ENCODE measurements at places on chromosomes 7 and 10.

GRCh38 chr7:18580950-18581349 lies 85.4 kb downstream of the HDAC9 start:
- no peak for DNase-seq

DNA sequence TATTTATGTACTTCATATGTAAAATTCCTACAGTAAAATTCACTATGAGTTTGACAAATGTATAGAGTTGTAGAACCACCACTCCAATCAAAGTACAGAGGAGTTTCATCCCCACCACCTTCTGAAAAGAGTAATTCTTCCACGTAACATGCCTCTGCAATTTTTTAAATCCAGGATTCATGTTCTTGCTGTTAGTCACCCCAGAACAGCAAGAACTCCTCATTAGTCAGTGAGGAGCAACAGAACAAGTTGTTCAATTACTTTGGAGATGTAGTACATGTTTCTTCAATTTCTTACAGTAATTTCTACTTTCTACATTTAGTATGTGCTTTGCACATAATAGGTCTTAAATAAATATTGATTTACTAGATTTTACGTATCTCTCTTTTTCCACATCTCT lies 248.1 kb downstream of the ABCA13 start:
- no peak for DNase-seq

DNA sequence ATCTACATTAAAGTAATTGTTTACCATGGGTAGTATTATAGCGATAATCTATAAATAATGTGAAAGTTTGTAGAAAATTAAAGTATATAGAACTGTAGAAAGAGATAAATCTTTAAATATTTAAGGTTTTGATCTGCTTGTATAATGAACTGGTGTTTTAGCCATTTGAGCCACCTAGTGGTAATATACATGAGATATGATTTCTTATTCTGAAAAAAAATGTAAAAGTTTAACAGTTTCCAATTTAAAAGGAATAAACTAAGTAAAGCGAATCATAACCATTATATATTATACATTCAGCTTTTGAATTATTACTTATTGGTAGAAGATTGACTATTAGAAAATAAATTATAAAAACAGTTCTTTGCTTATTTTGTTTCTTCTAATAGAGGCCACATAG lies 91.2 kb downstream of the OTUD1 start:
- DNase-seq: no peak

DNA sequence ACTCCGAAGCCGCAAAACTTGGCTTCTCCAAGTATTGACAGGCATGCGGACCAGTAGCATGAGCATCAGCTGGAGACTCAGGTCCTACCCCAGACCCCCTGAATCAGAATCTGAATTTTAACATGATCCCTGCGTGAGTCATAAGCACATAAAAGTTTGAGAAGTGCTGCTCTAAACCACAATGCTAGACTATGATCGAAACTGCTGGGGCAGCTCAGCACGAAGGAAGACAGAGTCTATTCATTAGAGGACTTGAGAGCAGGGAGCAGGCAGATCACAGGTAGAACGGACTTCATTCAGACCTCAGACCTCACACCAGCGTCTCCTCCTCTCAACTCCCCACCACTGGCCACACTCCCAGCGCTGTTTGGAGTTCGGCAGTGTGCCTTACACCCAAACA lies 16.9 kb downstream of the CAMK2G start:
- no peak for DNase-seq

DNA sequence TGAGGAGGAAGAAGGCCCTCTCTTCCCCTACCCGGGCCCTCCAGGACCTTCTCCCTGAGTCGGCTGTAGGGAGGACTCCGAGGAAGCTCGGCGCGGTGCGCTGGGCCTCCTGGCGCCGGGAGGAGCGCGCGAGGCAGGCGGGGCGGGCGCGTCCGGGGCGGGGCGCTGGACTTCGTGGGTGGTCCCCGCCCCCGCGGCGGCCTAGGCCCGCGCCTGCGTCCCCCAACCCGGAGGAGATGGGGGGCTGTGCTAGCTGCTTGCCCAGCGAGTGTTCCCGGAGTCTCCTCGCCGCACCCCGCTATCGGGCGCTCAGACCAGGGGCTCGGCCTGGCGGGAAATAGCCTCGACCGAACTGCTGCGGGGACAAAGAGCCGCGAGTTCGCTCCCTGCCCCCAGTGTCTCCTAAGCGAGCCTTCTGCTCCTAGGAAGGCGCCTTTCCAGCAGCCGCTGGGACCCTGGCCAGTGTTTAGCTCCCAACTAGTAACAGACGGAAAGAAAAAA lies 19.2 kb upstream of the SMO start:
- DNase-seq: no peak

All from COR-L47 (cell line).